Dorsolateral prefrontal cortex (tissue), 122 donors: ENCODE measurements at places on chromosomes 13 and 19.

GRCh38 chr13:97359181-97360057 is 74.5 kb upstream of the RAP2A start:
- DNase-seq, result no peak

- DNase-seq, result no peak
Measured at GRCh38 chr13:108526286-108526685, 103.1 kb upstream of the MYO16 start.

DNA sequence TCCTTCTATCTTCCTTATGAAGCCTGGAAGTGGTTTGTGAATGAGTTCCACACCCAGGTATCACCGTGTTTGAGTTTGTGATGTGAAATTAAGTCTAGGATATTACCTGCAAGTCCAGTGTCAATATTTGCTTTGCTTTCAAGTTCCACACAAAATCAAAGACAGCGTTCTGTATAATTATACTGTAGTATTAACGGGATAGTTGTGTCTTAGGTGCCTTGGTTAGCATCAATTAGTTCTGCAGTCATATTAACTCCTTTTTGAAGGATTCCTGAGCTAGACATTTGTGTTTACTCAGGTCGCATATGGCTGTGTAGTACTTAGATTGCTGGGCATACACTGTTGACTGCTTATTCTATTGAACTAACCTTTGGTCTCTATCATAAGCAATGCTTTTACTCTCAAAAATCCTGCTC is 54.4 kb downstream of the ERCC5 start:
- no peak for DNase-seq

GRCh38 chr13:60655256-60655655 is 258.2 kb downstream of the TDRD3 start:
- no peak for DNase-seq

GRCh38 chr19:54470991-54471782 is 1.9 kb downstream of the CDC42EP5 start:
- DNase-seq, result no peak
